ENCODE measurements at places on chromosomes 13 and 19.
A peak's percentile ranks its signal among the peaks of the same experiment; 100 is the strongest.

DNA sequence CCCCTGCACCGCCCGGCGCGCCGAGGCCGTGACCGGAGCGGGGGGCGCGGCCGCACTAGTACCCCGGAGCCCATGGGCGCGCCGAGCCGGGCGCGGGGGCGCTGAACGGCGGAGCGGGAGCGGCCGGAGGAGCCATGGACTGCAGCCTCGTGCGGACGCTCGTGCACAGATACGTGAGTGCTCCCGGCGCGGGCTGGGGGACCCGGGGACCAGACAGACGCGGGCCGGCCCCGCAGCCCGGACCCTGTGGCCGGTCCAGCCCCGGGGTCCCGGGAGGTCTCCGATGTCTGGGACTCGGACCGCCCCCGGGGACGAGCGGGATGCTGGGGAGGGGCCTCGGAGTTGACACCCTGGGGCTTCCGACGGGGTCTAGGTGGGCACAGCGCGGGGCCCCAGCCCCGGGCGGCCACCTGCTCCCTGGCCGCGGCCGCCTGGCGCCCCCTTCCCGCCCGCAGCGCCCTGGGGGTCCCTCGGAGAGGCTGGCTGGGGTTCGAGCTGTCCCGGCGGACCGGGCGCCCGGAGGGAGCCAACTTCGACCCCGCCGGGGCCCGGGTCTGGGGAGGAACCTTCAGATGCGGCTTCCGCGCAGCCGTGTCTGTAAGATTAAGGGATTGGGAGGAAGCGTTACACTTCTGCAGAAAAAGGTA is 568 bp downstream of the ATP11A start:
- DNase-seq, result no peak

- DNase-seq, result no peak
These were observed 25.0 kb downstream of the SHC2 start for GRCh38 chr19:435707-436412.

- DNase-seq, result no peak
These were observed 3.5 kb downstream of the XAB2 start for GRCh38 chr19:7625763-7626372.

DNA sequence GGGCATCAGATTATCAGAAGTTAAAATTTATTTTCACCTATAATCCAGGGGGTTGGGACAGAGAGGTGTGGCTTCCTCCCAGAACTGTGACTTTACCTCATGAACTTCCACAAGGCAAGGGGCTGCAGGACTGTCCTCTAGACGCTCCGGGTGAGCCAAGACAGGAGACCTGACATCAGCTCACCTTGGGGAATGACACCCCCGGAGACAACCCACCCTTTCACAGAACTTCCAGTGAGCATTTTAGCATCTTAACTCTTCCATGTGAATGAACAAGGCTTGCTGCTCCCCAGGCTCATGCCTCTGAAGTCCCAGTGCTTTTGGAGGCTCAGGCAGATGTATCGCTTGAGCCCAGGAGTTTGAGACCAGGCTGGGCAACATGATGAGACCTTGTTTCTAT is 29.4 kb upstream of the TFDP1 start:
- no peak for DNase-seq

GRCh38 chr13:70054572-70054971 is 53.1 kb upstream of the ATXN8OS start:
- DNase-seq, result no peak

GRCh38 chr19:39328046-39328705 is 7.5 kb upstream of the LRFN1 start:
- DNase-seq, result peak; percentile 30

GRCh38 chr13:72384186-72384823 is 343.1 kb downstream of the MZT1 start:
- no peak for DNase-seq

DNA sequence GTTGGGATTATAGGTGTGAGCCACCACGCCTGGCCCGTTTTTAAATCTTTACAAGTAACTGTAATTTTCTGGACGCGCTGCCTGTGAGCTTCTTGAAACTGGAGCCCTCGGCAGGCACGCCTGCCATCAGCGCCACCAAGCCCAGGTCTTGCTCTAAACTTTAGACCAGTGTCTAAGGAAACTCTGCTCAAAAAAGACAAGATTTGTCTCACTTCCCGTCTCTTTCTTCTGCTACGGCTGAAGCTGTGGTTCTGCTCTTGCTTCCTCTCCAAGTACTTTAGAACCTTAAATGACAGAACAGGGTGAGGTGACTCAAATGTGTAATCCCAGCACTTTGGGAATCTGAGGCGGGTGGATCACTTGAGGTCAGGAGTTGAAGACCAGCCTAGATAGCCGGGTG is 24.9 kb downstream of the RCN3 start:
- no peak for DNase-seq

DNA sequence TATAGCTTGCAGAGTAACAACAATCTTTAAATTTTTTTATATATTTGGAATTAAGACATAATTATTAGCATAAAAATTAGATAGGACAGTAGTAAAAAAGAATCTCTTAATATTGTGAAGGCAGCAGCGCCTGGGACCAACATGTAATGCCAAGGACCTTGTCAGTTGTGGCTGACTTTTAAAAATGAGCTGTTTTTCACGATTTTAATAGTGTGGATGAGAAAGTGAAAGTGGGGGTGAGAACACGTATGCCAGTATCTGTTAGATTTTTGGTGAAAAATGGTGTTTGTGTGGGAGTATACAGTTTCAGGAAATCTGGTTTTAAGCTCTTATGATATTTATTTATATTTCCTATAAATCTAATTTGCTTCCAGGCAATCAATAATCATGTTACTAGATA is 125.2 kb downstream of the LMO7 start:
- DNase-seq, result no peak

DNA sequence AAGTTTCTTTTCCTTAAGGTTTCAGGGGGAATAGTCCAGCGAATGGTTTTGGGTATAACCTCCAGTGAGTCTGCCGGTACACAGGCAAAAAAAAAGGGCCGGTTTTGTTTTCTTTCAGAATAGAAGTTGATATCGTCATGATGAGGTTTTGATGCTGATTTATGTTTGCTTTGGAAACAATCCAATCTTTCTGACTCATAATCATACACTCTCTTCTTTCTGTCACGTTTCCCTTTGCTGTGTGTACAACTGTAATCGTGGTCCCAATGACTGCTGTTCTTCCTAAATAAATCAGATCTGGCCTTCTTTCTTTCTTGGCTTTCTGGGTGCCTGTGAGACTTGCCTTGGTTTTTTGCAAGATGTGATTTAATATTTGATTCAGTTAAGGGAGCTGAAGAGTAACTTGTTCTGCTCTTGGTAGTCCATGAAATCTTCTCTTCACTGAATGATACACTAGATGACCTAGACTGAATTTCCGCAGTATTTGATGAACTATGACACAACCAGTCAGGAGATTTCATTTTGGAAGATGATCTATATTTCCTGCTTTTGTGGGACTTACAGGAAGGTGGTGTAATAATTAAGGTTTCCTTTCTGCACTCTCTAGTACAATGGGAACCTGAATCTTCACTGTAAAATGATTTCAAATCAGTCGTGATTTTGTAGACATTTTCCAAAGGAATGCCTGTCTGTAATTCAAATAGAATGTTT is 34.9 kb upstream of the METTL21C start:
- DNase-seq, result no peak

DNA sequence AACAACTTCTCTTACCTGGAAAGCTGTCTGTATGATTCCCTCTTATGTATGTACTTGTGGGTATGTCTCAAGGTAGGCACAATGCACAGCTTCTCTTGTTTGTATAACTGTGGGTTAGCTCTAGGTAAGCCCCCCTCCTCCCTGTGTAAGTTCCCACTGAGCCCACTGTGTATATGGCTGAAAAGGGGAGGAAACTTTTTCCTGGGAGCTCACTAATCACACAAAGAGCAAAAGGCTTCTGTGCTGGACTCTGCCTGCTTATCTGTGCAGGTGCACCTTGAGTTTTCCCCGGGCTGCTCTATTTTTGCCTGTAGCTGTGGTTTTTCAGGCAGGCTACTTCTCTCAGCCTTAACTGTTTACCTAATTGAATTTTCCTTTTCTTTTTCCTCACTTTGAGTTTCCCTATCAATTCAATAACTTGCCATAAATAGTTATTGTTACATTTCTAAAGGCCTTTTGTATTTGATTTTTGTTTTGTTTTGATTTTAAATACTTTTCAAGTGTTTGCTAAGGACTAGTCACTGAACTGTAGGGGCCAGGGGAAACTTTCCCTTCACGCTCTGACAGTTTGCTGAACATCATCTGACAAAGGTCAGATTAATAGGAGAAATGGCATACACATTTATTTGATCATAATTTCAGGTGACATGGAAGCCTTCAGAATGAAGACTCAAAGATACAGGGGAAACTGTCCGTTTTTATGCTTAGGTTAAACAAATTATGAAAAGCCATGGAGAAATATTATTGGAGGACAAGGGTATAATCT is 423.5 kb upstream of the ATXN8OS start:
- DNase-seq, result no peak

DNA sequence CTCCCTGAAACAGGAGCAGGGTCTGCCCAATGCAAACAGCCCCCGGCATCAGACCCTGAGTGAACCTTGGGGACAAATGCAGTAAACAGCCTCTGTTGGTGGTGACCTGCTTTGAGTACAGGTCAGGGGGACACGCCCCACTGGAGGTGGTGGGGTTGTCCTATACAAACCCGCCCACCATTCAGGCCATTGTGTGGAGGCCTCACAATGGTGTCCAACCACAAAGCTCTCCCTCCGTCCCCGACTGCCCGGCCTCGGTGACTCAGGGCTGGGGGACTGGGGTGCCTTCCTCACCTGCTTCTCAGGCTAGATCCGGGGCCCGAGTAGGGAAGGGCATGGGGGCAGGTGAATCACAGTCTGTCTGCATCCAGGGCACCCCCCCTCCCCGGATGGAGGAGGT is 1.5 kb downstream of the MUC16 start:
- DNase-seq, result no peak

GRCh38 chr19:45471111-45471930 is 3.5 kb downstream of the FOSB start:
- DNase-seq, result no peak

DNA sequence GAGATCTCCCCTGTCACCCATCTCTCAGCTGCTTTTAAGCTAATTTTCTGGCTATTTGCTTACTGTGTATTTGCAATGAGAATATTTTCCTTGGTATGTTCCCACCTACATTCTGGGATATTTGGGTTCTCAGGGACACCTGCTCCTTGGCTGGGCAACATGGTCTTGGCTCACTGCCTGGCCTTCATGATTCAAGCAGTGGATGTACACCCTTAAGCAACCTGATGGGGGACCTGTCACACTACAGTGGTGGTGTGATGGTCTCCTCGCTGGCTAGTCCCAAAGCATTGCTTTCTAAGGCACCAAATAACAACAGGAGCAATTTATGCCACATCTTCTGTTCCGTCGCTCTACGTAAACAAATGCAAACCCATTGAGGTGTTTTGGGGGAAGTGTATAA is 35.3 kb upstream of the RFC3 start:
- no peak for DNase-seq

DNA sequence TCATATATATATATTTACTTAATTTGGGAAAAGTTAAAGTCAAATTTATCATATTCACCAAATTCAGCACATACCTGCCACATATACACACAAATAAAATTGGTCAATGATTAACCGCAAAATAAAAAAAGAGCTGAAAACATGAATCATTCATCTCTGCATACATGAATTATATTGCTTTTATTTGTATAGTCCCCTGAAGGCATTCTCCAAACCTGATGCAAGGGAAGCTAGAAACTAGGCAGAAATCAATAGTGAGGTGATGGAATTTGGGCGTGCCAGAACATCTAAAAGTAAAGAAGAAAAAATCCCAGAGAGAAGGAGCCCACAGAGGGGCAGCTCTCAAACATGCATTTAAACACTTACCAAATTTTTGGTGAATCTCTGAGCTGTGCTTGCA is 60.1 kb downstream of the UFM1 start:
- DNase-seq, result no peak

GRCh38 chr13:112802802-112803195 is 113.0 kb downstream of the ATP11A start:
- no peak for DNase-seq

DNA sequence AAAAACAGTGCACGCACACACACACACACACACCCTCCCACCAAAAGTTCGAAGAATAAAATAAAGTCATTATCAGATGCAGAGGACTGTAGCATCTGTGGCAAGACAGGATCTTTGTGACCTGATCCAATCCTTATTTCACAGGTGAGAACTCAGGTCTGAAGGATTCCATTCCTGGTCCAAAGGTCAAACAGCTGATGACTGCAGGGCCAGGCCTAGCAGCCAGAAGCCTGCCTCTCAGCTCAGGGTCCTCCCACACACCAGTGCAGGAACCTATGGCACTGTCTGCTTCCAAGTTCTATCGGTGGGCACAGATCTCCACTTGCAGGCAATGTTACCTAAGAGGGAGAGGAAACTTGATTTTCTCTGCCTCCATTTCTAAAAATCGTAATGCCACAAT is 57.5 kb downstream of the SERP2 start:
- DNase-seq, result no peak

GRCh38 chr13:92512852-92513251 is 713.8 kb upstream of the GPC6 start:
- no peak for DNase-seq

- DNase-seq, result no peak
These were observed 59.6 kb downstream of the EFNB2 start for GRCh38 chr13:106475852-106476251.

DNA sequence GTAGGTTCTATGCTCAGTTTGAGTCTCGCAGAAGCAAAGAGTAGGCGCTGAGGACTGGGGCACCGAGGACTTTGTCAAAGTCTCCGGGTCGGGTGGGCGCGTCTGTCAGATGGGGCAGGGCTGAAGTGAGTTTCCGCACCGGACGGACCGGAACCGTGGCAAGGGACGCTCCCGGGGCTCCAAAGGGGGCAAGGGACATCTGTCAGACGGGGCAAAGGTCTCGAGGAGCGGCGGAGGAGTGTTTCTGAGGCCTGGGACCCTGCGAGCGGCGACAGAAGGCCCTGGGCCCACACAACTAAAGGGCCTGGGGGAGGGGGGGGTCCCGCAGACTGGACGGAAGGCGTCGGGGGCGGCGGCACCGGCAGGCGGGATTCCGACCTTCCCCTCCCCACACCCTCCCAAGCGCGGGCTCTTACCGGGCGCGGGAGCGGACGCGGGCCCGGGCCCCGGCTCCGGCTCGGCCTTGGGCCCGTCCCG is 13.3 kb upstream of the AKAP8L start:
- no peak for DNase-seq

DNA sequence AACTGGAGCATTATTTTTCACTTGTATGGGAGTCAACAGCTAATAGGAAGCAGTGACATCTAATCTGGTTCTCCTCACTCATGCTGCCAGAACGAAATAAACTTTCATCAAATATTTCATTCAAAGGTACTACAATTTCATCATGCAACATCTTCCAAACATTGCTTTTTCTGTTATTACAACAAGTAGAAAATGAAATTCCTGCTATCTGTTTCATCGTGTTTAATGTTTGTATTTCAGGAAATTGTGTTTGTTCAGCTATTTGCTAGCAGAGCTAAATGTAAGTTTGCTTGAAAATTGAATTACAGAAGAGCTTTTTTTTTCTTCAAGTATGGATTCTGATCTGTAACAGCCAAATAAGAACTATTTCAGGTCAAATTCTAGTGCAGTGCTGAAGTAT is 90.1 kb downstream of the SLITRK6 start:
- DNase-seq, result no peak

- DNase-seq, result no peak
These were observed 81.9 kb upstream of the SLC15A1 start for GRCh38 chr13:98834254-98834960.

GRCh38 chr19:17402982-17403855 is 2.2 kb downstream of the BST2 start:
- no peak for DNase-seq

Measured in AG04450 (cell line).